CMK (cell line): ENCODE measurements at places on chromosomes 11 and 22.

- peak; percentile 40 for DNase-seq
Measured at GRCh38 chr22:38868886-38869381, 3.1 kb downstream of the CBX6 start.

GRCh38 chr22:45239681-45240051 is 1.0 kb downstream of the KIAA0930 start:
- no peak for DNase-seq

DNA sequence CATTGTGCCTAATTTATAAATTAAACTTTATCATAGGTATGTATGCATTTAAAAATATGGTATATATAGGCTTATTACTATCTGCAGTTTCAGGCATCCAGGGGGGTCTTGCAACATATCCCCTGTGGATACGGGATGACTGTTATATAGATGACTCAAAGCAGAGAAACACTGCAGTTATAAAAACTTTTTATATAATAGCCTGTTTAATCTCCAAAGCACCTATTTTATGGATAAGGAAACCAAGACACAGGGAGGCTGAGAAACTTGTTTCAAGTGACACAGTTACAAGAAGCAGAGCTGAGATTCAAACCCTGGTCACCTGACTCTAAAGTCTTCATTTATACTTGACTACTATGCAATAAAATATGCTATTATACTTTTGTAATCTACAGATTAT is 897.7 kb downstream of the KCNA4 start:
- DNase-seq: no peak

- DNase-seq: no peak
Measured at GRCh38 chr11:128315933-128316332, 271.4 kb downstream of the ETS1 start.

- no peak for DNase-seq
Measured at GRCh38 chr22:28148816-28149465, 229.9 kb upstream of the PITPNB start.

- DNase-seq: no peak
Measured at GRCh38 chr22:27962268-27963044, 43.4 kb upstream of the PITPNB start.

- no peak for DNase-seq
Measured at GRCh38 chr22:17348464-17349103, 20.7 kb upstream of the CECR2 start.

DNA sequence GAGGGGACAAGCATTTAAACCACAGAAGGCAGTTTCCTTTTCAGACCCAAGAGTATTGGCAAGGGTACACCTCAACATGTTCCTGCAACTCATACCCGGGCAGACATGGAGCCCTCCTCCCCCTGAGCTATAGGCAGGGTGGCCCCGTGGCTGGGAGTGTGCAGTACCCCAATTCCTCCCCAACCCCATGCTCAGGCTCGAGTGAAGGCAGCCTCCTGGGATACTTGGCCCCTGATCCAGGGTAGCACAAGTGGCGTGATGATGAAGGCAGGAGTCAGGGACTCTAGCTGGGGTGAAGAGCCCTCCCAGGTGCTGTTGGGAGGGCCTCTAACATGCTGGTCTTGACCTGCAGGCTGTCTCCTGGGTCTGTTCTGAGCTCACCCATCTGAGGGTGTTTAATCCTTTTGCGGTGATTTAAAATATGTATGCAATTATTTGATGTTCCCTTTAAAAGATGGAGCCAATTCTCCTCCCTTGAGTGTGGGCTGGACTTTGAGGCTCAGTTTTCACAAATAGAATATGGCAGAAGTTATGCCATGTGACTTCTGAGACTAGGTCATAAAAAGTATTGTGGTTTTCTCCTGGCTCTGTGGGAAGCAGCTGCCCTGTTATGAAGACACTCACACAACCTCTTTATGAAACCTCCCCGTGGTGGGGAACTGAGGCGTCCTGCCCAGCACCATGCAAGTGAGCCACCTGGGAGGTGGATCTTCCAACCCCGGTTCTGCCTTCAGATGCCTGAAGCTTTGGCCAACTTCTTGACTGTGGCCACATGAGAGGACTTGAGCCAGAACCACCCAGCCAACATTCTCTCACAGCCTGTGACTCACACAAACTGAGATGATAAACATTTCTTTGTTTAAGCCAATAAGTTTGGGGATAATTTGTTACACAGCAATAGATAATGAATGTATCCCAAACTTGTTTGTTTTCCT is 54.7 kb upstream of the NECTIN1 start:
- DNase-seq: no peak

- no peak for DNase-seq
Measured at GRCh38 chr11:69682221-69682620, 7.1 kb upstream of the LTO1 start.

- no peak for DNase-seq
Measured at GRCh38 chr11:100872951-100873740, 186.1 kb downstream of the ARHGAP42 start.

DNA sequence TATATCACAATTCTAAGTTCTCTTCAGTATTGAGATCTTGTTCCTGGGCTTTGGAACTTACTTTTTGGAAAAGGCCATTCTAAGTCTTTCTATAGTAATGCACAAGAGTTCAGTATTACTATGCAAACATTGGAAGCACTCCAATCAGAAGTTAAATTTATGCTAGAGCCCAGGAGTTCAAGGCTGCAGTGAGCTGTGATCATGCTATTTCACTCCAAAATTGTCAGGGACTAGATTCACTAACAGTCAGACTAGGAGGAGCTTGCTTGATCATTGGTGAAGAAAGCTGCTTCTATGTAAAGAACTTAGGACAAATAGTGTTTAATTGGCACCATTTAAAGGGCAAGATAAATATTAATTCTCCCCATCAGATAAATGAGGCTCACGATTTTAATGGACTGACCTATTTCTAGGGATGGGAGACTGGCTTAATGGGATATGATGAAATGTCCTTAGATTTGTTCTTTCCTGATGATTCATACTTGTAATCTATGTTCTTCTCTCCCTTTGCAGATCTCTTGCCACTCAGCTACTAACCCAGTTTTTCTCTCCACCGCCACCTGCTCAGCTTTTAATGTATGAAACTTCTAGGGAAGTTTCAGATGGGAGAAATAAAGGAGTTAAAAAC is 32.6 kb upstream of the TMEM123 start:
- no peak for DNase-seq

DNA sequence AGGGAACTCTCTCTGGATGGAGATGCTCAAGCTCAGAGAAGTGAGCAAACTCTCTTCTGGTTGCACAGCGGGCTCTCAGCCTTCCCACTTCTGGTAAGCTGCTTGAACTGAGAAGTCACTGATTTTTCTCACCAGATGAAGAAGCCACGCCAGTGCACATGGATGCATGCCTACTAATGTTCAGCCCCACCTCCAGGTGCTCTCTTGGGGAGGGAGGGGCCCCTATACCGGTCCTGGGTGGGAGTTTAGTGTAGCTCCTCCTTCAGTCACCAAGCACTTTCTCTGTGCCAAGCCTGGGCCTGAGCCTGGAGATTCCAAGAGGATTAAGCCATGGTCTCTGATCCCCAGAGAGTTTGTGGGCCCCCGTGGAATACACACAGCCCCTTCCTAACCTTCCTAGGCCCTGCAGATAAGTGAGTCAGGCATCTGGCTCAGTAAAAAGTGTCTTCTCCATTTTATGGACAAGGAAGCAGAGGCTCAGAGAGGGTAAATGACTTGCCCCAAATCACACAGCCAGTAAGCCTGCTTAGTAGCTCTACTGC is 142.2 kb downstream of the ST3GAL4 start:
- DNase-seq: no peak

DNA sequence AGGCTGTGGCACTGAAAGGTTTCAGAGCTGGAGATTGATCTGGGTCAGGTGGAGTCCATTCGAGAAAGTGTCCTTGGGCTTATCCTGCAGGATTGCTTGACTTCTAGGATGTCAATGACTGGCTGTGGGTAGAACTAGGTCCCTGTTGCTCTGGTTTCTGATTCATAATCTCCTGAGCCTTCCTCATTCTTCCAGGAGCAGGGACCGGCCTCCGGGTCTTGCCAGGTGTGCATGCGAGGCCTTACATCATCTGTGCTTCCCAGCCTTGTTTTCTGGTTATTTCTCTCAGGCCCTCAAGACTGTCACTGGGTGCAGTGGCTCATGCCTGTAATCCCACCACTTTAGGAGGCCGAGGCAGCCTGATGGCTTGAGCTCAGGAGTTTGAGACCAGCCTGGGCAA is 33.3 kb upstream of the SORL1-AS1 start:
- no peak for DNase-seq

DNA sequence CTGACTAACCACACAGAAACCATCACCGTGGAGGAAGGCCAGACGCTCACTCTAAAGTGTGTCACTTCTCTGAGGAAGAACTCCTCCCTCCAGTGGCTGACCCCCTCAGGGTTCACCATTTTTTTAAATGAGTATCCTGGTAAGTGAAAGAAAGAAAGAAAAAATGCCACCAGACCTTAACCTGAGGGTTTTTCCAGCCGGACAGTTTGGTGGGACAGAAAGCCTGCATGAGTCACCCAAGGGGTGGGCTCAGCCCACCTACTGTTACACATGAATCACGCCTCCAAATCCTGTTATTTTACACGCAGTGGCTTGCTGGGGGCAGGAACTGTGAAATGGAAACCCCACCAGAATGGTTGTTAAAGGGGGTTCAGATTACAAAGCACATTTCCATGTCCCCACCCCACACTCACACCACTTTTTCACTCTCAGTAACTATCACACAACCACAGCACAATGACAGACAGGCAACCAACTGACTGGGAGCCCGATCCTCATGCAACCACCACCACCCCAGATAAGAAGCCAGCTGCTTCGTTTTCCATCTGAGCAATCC is 11.9 kb downstream of the CRTAM start:
- DNase-seq: no peak

- no peak for DNase-seq
Measured at GRCh38 chr11:11253497-11253896, 99.6 kb downstream of the CSNK2A3 start.

DNA sequence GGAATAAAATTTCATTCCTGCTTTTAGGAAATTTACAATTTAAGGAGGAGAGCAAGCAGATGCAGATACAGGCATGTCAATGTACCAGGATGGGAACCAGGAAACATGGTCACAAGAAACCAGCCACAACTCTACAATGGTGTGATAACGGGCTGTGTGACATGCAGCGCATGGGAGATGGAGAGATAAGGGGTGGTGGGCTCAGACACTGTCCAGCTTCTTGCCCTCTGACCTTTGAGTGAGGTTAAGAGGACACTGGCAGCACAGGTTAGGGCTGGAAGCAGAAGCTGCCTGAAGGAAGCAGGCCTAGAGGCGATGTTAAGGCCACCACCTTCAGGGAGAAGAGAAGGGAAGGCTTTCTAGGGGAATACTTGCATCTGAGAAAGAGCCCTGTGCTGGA is 2.3 kb upstream of the SORL1-AS1 start:
- no peak for DNase-seq

DNA sequence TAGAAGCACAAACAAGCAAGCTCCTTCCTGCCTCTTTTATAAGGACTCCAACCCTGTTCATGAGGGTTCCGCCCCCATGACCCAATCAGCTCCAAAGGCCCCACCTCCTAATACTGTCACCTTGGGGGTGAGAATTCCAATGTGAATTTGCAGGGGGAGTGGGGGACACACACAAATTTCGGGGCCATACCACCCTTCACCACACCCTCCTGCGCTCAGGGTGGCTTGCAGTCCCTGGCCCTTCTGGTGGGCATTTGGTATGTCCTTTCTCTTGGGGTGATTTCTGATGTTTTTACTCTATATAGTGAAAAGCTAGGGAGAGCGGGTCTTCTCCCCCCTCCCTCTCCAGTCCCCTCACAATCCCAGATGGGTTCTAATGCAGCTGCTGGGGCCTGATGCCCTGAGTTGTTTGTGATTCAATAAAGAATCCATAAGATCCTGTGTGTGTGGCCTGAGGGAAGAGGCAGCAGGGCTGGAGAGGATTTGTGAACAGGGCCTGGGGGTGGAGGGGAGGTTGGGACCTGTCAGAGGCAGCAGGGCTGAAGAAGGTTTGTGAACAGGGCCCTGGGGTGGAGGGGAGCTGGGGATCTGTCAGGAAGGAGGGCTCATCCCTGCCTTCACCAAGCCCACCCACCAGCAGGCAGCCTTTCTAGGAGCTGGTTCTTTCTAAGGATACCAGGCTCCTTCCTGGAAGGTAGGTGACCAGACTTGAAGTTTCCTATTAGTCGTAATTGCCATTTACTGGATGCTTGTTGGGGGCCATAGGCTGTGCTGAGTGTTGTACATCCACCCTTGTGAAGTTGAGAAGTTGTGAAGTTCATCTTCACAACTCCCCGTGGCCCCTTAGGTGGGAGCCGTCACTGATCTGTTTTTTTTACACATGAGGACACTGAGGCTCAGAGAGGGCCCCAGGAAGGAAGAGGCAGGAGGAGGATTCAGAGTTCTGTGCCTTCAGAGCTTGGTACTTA is 7.9 kb downstream of the SLC35C1 start:
- DNase-seq: no peak

DNA sequence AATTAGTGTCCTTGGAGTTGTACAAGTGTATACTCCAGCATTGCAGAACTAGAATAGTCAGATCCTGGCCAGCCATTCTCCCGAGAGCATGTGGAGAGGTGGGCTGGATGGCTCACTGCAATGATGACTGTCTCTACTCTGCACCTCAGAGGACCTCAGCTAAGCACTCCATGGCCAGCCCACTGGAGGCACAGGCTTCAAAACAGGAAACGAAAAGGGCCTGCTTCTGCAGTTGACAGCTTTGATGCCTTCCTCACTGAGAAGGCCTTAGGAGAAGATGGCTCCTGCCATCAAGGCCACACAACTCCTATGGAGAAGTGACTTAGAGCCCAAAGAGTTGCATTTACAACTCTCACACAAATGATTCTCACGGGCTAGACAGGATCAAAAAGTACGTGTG is 9.1 kb downstream of the POLD4 start:
- DNase-seq: no peak

DNA sequence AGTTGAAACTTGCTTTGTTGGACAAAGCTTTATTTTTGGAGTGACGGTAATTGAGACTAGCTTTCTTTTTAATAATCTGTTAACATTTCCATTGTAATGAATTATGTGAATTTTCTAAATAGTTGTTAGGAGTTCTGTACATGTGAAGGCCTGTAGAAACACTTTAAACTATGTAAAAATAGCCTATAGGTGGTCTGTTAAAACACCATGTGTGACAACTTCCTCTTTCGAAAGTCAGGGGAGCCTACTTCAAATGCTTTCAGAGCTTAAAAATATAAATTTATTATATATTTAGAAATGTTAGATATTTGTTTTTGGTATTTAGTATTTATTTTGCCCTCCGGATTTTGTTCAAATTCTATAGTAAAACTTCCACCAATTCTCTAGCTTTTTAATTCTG is 28.7 kb downstream of the DDIAS start:
- DNase-seq: no peak

DNA sequence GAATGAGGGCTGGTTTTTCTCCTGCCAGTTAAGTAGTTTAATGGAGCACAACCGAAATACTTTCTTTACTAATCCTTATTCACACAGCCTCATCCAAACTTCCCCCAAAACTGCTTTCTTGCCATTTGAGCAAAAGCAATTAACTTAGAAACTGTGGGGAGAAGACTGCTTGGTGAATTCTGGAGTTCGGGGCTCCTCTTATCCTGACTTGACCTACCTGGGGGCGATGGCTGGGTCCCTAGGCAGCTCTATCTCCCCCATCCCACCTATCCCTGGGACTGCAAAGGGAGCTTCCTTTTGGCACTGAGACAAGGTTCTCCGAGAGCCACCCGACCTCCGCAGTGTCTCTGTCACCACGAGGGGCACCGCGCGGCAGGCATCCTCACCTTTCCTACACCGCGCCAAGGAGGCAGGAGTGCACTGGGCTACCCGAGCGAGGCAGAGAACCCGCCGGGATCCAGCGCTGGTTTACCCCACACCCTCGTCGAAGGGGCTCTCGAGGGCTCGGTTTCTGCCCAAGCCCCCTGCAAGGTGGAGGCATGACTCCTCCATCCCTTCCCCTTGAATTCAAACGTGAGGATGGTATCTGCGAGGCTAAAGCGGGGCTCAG is 759 bp downstream of the DESI1 start:
- no peak for DNase-seq
